ENCODE measurements at places on chromosomes 12 and 14.

DNA sequence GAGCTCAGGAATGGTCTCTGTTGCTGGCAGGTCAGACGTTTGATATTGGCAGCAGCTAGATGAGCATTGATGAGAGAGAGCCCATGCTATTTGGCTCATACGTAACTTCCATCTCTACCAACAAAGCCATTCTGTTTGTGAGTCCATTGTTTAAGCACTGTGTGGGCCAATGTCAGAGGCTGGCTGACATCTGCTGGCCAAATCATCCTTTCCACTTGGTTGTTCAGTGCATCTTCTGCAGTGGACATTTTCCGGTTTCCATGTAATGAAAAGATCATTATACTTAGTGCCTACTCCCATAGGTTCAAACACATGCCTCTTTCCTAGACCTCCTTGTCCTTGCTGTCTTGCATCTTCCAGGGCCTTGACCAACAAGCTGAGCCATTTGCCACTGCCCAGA is 59.2 kb downstream of the IFT81 start:
- no peak for DNase-seq

DNA sequence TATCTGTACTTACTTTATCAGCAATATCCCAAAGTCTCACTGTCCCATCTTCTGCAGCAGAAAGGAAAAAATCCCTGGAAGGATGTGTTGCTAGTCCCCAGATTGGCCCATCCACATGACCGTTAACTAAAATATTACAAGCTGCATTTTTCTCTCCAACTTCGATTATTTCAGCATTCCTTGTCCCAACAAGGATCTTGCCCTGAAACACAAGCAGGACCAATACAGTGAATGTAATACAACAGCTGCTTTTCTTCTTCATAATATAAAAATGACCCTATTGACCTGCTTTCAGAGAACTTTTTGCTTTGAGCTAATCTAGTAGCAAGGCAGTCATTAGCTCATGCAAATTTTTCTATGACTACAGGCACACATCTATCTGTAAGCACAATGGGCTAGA is 58.3 kb downstream of the ZC3H14 start:
- no peak for DNase-seq

DNA sequence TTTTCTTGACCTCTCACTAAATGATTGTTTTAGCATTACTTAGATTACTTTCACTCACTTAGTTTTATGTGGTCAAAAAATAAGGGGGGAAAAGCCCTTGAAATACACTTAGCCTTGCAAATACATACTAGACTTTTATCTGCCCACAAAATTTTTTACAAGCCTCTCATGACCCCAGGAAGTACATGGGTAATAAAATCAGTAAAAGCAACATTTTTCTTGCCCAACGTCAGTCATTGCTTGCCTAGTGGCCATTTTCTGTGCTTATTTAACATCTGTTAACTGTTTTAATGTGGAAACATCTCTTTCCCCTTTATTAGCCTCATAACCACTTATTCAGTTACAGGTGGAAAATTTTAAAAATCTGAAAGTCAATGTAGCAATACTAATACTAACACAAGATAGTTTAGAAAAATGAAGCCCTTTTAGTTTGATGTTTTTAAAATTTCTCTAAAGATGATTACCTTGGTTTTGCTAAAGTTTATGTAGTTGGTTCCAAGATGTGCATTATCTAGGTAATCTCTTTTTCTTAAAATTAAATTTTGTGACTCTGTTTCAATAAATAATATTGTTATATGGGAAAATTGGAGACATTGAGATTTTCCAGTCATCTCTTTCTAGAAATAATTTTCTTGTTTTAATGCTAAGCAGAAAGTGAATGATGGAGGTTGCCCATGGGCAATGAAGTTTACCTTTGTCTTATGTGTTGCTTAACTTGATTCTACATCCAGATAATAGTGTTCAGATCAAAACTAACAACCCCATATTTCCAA is 175.5 kb downstream of the TMTC2 start:
- no peak for DNase-seq

- no peak for DNase-seq
Measured at GRCh38 chr12:53391724-53392123, 11.7 kb downstream of the SP1 start.

DNA sequence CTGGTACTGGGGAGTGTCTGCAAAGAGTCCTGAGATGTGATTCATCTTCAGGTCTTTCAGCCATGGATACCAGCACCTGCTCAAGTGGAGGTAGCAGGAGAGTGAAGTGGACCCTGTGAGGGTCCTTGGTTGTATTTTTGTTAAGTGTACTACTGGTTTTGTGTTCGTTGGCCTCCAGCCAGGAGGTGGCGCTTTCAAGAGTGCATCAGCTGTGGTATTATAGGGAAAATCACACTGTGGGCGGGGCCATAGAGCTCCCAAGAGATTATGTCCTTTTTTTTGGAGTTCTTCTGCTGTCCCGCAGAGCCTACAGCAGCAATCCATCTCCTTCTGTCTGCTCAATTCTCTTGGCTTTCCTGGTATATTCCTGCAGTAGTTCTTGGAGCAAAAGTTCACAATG is 66.8 kb downstream of the SPATA7 start:
- no peak for DNase-seq

- peak; percentile 56 for DNase-seq
Measured at GRCh38 chr14:105944632-105945610, 418.5 kb downstream of the TMEM121 start.

DNA sequence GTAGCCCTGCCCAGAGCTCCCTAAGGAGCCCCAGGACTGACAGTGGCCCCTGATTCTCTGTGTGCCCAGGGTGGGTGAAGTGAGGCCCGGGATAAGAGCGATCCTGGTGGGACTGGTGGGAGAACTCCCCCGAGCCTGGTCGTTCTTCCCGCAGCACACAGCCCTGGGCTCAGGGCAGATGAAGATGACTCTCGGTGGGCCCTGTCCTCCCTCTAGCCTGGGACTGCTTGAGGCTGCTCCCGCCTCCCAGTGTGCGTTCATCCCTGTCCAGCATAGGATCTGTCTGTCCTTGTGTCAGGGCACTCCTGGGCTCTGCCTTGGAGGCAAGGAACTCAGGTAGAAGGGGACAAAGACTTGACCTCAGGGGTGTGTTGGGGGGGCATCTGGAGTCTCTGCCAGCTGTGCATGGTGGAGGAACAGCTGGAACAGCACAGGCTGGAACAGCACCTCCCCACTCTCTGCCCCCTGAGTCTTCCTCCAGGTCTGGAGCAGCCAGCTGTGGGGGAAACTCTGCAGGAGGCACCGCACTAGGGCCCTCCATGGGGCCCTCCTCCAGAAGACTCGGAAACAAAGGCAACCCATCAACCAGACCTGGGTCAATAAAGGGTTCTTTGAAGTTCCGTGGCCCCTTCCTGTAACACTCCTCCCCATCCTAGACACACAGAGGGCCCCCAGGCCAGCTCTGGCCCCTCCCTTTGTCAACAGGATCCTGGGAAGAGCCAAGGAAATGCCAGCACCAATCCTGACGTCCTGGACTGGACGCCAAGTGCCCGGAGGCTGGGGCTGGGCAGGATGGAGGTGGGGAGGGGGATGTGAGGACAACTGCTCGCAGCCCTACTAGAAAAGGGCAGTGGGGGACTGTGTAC is 15.9 kb downstream of the FAIM2 start:
- DNase-seq, result no peak

DNA sequence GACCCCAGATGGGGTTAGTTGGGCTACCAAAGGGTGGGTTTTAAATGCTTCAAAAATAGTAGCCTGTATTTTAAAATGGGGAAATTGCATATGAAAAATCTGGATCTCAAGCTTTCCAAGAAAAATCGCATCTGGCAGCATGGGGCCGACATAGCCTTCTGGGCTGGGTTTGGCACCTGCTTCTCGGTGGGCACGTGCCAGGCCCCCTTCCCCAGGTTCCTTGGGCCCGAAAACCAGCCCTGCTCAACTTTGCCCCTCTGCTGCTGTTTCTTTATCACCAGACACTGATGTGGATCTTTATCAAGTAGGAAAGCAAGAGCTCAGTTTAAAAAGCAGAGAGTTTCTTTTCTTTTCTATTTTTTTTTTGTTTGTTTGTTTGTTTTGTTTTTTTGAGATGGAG is 95.1 kb downstream of the DICER1 start:
- DNase-seq, result no peak
